ENCODE measurements at places on chromosomes 2 and 18. TPM values are rescaled to one million over a fixed set of nuclear protein-coding genes. Genes with fewer than 3 reads are reported as not detected.

The PHOSPHO2 gene
- 3.0 TPM for total RNA-seq

The LCT gene
- total RNA-seq = 0.04 TPM

The RNMT gene
- total RNA-seq = 13.9 TPM

The STAT4 gene
- 4.5 TPM for total RNA-seq

The L3MBTL4 gene
- 0.49 TPM for total RNA-seq

The SERPINB7 gene
- 8.7 TPM for total RNA-seq

The CABLES1 gene
- total RNA-seq = 1.9 TPM

The COLEC11 gene
- total RNA-seq = 0.31 TPM

The HOXD13 gene
- not detected for total RNA-seq

The MCM6 gene
- total RNA-seq = 15.6 TPM

The MYL12B gene
- 753 TPM for total RNA-seq

The TRABD2A gene
- 0.87 TPM for total RNA-seq

The C2orf78 gene
- not detected for total RNA-seq

The IL36A gene
- not detected for total RNA-seq

The ADAM17 gene
- 26.2 TPM for total RNA-seq

The SFTPB gene
- not detected for total RNA-seq

The LIMS4 gene
- not detected for total RNA-seq

The GALNT13 gene
- not detected for total RNA-seq

The INHBB gene
- total RNA-seq = not detected

The IKZF2 gene
- 7.0 TPM for total RNA-seq

The CELF4 gene
- total RNA-seq = not detected

The LINC00305 gene
- not detected for total RNA-seq

The SLC11A1 gene
- 0.08 TPM for total RNA-seq

The GPR35 gene
- not detected for total RNA-seq

The SERPINB11 gene
- not detected for total RNA-seq

The KHK gene
- 1.7 TPM for total RNA-seq

The HNMT gene
- total RNA-seq = 3.4 TPM

The CNRIP1 gene
- 0.61 TPM for total RNA-seq

The GIGYF2 gene
- total RNA-seq = 22.8 TPM

All from hair follicular keratinocyte (primary cell).